ENCODE measurements at places on chromosomes 12 and 14. TPM values are rescaled to one million over a fixed set of nuclear protein-coding genes. Genes with fewer than 3 reads are reported as not detected.

The SERPINA4 gene
- total RNA-seq: not detected

The GPR135 gene
- total RNA-seq: 3.1 TPM

The DNAH10 gene
- 20.0 TPM for total RNA-seq

The NRL gene
- total RNA-seq: 0.56 TPM

The HCAR3 gene
- not detected for total RNA-seq

The TGFB3 gene
- total RNA-seq: 7.3 TPM

The C14orf132 gene
- 20.9 TPM for total RNA-seq

The OASL gene
- 0.56 TPM for total RNA-seq

The PIGH gene
- 16.5 TPM for total RNA-seq

The KMT2D gene
- total RNA-seq: 19.7 TPM

The ATP2A2 gene
- total RNA-seq: 122 TPM

The ASCL1 gene
- not detected for total RNA-seq

The NR1H4 gene
- not detected for total RNA-seq

The SMIM41 gene
- total RNA-seq: not detected

The NUAK1 gene
- 28.5 TPM for total RNA-seq

The SYNE3 gene
- total RNA-seq: 5.9 TPM

The SYCP3 gene
- 0.85 TPM for total RNA-seq

The SERPINA3 gene
- total RNA-seq: 1.3 TPM

The C12orf60 gene
- total RNA-seq: 1.5 TPM

The PRIMA1 gene
- not detected for total RNA-seq

The FGF23 gene
- under 0.01 TPM for total RNA-seq

The UBE2N gene
- 91.6 TPM for total RNA-seq

The KRT74 gene
- total RNA-seq: not detected

The TMEM229B gene
- 4.5 TPM for total RNA-seq

The P2RX2 gene
- total RNA-seq: not detected

The MAP4K5 gene
- 76.1 TPM for total RNA-seq

The CIROP gene
- total RNA-seq: not detected

The RBM23 gene
- total RNA-seq: 53.1 TPM
